Activated CD8-positive, alpha-beta memory T cell treated with anti-CD3 and anti-CD28 coated beads, Interleukin-2, amount 10 ng/mL, durations not matched to agents 7 days and 5 days (primary cell): ENCODE measurements at places on chromosomes 13 and 19.
A peak's percentile ranks its signal among the peaks of the same experiment; 100 is the strongest.

GRCh38 chr13:42137856-42138537 is 89.5 kb downstream of the DGKH start:
- DNase-seq = no peak

DNA sequence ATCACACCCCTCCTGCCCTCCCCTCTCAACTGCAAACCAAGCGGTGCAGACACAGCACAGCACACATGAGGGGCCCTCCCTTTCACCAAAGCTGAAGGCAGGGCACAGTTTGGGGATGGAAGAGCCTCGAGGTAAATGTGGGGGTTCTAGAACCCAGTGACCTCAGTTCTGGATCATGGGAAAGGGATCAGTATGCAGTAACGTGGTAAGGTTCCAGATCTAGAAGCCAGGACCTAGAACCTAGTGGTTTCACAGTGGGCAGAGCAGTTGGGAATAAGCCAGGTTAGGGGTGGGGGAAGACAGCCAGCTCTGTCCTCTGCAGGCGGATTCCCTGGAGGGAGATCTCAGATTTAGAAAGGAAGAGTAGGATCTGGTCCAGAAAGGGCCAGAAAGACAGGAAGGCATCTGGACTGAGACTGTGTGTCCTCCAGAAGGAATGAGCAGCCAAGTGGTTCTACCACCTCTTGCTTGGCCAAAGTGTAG is 3.1 kb downstream of the FTL start:
- peak; percentile 45 for DNase-seq

GRCh38 chr19:48738557-48739403 is 1.6 kb downstream of the RASIP1 start:
- DNase-seq = peak; percentile 94

- DNase-seq = no peak
Observed at GRCh38 chr13:20191311-20192157, 1.2 kb downstream of the GJB2 start.

- DNase-seq = no peak
Observed at GRCh38 chr13:63541336-63541735, 2125.7 kb upstream of the PCDH20 start.

DNA sequence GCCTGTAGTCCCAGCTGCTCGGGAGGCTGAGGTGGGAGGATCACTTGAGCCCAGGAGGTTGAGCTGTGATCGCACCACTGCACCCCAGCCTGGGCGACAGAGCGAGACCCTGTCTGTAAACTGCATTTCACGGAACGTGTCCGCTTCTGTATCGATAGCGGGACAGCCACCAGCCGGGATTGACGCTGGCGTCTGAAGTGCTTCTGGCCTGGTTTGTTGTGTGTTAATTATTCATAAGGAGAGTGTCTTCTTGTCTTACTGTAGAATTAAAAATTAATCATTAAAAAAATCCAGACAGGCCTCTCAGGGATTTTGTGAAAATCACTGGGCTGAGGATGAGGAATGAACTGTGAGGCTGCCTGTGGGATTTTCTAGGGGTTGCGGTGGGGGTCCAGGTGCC is 16.2 kb upstream of the MISP start:
- DNase-seq = no peak

GRCh38 chr13:27660511-27660910 is 38.8 kb downstream of the POLR1D start:
- DNase-seq = no peak

DNA sequence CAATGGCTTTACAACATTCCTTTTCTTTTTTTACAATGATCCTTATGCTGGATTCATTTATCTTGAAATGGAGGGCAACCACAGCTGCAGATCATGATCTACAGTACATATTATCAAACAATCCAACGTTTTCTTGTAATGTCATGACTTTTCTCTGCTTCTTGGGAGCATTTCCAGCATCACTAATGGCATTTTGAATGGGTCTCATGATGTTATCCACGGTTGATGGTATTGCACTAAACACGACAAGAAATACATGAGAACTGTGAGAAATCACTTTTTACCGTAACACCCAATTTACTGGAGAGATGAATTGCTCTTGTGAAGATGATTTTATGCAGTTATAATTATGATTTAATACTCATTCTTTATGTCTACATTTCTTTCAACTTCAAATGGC is 16.2 kb upstream of the ACOD1 start:
- no peak for DNase-seq

GRCh38 chr13:22135446-22135845 is 464.6 kb downstream of the FGF9 start:
- DNase-seq = no peak

DNA sequence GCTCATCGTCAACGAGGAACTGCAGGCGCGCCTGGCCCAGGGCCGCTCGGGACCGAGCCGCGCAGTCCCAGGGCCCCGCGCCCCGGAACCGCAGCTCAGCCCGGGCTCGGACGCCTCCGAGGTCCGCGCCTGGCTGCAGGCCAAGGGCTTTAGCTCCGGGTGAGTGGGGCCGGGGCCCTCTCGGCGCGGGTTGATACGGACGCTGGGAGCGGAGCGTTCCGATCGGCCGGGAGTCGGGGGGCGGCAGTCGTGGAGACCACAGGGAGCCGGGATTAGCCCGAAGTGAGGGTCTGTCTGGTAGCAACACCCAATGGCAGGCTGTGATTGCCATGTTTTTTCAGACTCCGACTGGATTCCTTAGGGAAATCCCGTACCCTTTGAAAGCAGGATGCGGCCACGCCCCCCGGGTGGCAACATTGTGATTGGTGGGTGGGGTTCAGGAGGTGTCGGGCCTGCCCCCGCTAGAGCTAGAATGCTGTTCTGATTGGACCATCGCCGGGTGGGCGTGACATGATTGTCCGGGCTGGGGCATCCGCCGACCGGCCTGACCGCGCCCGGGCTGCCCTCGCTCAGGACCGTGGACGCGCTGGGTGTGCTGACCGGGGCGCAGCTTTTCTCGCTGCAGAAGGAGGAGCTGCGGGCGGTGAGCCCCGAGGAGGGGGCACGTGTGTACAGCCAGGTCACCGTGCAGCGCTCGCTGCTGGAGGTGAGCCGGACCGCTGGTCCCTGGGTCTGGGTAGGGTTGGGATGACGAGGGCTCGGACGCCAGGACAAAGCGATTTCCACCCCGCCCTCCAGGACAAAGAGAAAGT is 11.3 kb downstream of the EPS8L1 start:
- DNase-seq = peak; percentile 65

GRCh38 chr13:60335531-60335930 is 61.5 kb upstream of the TDRD3 start:
- no peak for DNase-seq

DNA sequence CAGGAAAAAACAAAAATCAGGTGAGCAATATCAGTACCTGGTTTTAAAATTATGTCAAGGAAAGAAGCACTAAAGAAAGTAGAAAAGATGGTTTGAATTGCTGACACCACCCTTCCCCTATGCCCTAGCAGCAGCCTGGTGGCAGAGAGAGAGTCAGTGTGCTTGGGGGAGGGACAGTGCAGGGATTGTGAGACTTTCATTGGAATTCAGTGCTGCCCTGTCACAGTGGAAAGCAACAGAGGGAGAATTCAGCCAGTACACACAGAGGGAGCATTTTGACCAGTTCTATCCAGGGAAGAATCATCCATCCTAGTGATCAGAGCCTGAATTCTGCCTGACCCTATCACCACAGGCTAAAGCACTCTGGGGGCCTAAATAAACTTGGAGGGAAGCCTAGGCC is 222.4 kb upstream of the PCDH17 start:
- no peak for DNase-seq

DNA sequence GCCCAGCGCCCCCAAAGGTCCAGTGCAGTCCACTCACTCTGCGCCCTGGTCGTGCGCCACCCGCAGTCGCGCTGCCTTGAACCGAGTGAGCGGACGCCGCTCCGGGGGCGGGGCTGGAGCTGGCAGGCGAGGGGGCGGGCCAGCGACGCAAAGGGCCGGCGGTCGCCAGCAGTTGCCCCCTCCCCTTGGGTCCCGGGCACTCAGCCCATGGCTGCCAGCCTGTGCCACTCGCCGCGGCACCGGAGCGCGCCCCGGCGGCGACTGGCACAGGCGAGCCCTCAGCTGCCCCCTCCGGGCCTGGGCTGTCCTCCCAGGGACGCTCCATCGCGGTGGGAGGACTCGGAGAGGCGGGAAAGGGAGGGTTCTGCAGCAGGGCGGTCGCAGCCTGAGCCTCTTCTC is at the start of gene S1PR5:
S1PR5 (minus strand) TSS at position 87 of the 399 bp plus-strand sequence. CDS start 2,436 bp downstream, outside the sequence.
- no peak for DNase-seq

GRCh38 chr19:30854661-30855060 is 482.5 kb downstream of the ZNF536 start:
- DNase-seq = no peak

DNA sequence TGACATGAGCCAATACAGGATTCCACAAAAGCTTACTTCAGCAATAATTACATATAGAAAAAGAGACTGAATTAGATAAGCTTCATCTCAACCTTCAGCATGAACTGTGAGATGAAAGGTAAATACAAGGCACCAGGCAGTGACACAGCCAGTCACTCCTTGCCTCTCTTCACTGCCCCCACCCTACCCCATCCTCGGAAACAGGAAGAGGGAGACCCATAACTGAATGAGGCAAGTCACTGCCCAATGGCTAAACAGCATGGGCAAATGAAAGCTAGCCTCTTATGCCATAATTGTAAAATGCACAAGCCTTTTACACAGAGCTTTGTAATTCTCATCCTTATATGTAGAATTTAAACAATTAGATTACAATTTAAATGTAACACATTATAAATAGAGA is 1.7 kb downstream of the ZNF160 start:
- DNase-seq = peak; percentile 49

- no peak for DNase-seq
Observed at GRCh38 chr19:11624069-11624463, 26.8 kb downstream of the ZNF627 start.

GRCh38 chr13:26457212-26457611 is 100.3 kb upstream of the WASF3 start:
- no peak for DNase-seq

- no peak for DNase-seq
Observed at GRCh38 chr19:45419396-45419795, 4.3 kb downstream of the ERCC1 start.
